ENCODE measurements at places on chromosomes 12 and 14.
A peak's percentile ranks its signal among the peaks of the same experiment; 100 is the strongest.

GRCh38 chr12:69149270-69149669 lies 90.1 kb upstream of the CPSF6 start:
- DNase-seq, result peak; percentile 7

DNA sequence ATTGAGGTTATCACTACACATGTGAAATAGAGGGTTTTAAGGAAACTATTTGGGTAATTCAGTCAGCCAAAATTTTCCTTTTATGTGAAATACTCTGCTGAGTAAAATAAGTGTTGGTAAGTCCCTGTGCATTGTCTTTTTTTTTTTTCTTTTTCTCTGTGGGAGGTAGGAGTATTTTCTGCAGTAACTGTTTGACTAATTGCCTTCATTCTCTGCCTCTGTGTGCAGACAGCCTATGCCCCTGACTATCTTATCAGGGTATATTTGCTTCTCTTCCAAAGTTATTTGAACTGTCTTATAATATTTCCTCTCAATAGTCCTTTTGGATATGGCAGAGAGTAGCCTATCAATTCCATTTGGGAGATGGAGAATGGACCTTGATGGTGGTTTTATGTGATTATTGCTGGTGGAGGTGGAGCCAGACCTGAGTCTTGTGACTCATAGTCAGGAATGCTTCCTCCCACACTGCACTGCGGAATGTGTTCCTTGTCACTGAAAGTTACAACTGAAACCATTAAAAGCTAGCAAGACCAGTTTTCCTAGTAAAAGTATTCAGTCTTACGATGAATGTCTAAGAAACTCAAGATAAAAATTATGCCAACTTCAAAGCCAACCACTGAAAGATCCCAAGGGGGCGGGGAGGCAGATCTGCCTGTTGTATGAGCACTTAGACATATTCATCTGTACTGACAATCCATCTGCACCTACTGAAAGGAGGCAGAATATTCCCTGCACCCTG lies 40.9 kb upstream of the STXBP6 start:
- DNase-seq, result no peak

DNA sequence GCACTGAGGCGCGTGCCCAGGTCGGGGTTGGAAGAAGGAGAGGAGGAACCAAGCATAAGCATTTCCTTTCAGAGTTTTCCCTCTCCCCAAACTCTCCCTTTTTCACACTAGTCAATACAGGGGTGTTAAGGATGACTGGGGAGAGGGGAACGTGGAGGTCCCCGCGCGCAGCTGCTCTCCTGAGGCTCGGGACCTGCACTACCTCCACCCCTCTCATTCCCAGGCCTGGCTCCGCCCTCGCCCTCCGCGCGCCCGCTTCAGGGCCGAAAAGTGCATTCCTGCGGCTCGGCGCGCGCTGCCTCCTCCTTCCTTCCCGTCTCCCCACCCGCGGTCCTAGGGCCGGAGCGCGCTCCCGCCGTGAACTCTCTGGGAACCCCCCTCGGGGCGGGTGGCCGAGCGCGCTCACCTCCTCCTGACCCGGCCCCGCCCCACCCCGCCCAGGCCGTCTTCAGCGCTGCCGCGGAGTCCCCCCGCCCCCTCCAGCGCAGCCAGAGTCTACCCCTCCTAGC lies 11.3 kb downstream of the RARG start:
- DNase-seq, result peak; percentile 93

GRCh38 chr12:4918950-4919660 lies 9.4 kb downstream of the KCNA1 start:
- peak; percentile 3 for DNase-seq

- DNase-seq, result no peak
Measured at GRCh38 chr12:88893801-88894200, 313.5 kb upstream of the KITLG start.
